ENCODE measurements at places on chromosomes 5 and 9.

DNA sequence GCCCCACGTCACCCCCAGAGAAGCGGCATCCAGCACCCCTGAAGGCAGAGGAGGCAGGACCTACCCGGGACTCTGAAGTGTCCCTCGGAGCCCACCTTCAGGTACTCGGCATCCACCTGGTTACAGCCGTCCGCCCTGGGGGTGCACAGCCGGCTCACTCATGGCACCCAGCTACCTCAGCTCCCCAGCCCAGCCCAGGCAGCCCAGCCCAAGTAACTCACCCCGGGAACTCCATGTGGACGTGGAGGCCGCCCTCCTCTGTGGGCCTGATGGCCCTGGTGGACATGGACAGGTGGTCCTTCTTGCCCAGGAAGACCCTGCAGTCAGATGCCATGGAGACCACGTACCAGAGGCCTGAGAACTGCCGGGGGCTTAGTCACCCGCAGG lies 676 bp downstream of the LCN15 start:
- DNase-seq = no peak

GRCh38 chr5:131384616-131385214 lies 120.9 kb downstream of the CDC42SE2 start:
- DNase-seq = no peak

GRCh38 chr9:101566904-101567724 lies 27.7 kb downstream of the PPP3R2 start:
- DNase-seq = no peak

DNA sequence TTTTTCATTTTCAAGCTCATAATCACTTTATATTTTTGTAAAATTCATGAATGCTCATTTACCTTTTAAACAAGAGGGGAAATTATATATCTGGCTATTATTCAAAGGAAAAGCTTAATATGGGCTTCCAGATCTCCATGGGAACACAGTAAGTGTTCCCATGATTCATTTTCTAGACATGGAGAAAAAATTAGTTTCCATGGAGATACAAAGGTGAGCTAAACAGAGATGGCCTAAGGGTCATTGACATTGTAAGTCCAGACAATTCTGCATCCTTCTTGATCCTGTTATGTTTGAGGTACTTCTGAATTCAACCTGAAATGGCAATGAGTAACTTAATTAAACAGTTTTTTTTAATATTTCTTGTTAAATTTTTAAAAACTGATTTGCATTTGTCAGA lies 341.4 kb upstream of the PRR16 start:
- no peak for DNase-seq

DNA sequence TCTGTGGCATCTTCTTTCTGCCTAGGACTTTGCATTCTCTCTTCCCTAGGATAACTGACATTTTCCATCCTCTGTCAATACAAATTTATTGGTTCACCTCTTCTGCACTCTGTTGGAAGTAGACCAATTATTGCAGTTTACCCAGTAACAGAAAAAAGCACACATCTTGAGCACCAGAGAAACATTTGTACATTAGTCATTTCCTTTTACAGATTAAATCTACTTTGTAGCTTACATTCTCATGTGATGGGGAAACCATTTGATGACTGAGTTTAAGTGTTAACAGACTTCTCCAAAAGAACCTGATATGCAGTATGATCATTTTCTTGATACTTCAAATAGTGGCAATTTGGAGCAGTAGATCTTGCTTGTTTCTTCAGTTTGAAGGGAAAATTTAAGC lies 1098.8 kb downstream of the DTWD2 start:
- DNase-seq = no peak

DNA sequence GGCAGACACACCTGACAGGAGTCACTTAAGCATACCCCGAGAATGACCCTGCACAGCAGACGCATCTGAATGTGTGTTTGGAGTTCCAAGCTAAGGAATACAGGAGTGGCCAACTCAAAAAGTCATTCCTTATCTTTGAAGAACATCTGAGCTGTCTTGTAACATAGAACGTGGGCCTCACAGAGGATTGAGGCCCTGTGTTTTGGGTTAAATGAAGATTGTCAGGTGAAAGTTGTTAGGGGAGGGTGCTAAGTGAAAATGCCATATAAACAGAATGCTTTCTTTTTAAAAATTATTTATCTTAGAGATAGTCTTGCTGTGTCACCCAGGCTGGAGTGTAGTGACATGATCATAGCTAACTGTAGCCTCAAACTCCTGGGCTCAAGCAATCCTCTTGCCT lies 100.9 kb downstream of the PIK3R1 start:
- DNase-seq = no peak

GRCh38 chr9:130740218-130741023 lies 46.8 kb downstream of the EXOSC2 start:
- DNase-seq = no peak

DNA sequence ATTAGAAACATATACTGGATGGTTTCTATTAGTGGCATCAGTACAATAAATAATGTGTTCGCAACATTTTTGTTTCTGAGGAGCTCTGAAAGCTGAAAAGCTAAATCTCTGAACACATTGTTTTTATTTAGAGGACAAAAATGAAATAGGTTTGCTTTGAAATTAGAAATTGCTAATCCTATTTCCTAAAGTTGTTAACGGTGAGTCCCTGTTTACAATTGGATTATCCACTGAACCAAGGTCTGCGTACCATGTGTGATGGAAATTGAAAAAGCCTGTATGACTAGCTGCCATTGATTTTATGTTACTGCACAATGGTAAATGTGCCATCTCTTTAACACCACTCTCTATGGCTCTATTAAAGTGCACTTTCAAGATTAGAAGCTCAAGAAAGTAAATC lies 297.7 kb upstream of the NUDT12 start:
- no peak for DNase-seq

- DNase-seq = no peak
These were observed 45.7 kb upstream of the PANK3 start for GRCh38 chr5:168624850-168625364.

GRCh38 chr9:121640491-121641223 lies 10.8 kb upstream of the DAB2IP start:
- no peak for DNase-seq

DNA sequence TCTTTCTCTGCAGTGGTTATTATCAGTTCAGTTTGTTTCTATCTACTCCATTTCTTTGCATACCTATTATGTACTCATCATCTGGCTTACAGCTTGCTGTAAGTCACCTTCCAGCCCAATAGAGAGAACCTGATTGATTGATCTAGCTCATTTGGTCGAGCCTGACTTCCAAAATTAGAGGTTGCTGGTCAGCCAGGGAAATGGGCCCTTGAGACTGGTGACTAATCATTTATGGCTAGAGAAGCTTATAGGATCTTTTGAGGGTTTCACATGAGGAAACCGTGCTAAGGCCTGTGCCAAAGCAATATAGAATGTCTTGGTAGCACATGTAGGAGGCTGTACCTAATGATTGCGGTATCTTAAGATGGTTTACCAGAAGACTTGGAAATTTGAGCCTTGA lies 5.8 kb downstream of the SREK1 start:
- DNase-seq = no peak

DNA sequence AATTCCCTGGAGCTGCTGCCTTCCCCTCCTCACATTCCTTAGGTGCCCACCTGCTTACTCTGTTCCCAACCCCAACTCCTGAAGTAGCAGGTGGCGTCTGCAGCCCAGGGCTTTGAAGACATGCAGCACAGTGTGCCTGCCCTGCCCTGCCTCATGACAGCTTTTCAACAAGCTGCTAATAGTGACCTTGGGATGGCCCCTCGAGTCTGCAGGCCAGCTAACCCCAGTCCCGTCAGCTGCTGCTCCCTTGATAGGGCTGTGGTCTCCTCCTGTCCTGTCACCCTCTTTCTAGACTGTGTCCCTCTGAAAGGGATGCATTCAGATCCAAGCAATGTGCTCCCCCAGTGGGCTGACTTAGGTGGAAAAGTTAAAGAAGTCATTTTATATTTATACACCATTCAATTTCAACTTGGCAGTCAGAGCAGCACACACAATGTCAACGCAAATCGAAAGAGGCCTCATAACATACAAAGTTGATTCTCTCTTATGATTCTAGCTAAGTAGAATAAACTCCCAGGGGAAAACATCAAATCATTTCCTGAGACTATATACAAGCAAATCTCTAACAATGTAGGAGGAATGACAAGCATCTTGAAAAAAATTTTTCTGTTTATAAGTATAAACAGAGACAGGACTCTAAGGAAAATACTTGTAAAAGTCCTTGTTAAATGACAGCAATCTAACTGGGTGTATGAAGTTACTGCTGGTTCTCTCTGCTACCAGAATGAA lies 37.9 kb downstream of the ADRB2 start:
- no peak for DNase-seq

DNA sequence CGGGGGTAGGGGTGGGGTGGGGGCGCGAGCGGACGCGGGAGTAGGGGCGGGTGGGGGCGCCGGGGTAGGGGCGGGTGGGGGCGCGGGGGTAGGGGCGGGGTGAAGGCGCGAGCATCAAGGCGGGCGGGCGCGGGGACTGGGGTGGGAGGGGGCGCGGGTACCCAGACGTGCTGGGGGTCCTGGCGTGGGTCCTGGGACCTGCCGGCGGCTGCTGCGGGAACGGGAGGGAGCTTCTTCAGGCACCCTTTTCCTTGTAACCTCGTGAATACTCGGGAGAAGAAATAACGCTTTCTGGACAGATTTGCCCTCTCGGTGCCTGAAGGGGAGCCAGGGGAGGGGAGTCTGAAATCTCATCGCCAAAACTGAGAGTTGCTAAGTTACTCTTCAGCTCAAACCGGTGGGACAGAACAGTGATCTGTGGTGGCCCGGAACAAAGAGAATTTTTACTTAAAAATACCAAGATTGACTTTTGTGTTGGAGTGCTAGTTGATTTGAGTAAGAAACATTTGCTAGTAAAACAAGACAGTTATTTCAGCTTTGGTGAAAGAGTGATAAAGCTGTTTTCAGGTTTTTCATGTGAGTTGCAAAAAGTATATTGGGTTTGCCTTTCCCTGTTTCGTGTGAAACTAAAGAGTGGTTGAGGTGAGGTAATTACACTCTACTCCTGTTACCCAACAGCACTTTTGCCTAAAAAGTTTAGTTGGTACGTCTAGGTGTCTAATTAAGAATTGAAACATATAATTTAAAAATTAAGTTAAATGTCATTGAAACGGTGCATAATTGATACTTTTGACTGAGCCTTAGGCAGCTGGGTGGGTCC lies 643 bp downstream of the PLEKHG4B start:
- no peak for DNase-seq

DNA sequence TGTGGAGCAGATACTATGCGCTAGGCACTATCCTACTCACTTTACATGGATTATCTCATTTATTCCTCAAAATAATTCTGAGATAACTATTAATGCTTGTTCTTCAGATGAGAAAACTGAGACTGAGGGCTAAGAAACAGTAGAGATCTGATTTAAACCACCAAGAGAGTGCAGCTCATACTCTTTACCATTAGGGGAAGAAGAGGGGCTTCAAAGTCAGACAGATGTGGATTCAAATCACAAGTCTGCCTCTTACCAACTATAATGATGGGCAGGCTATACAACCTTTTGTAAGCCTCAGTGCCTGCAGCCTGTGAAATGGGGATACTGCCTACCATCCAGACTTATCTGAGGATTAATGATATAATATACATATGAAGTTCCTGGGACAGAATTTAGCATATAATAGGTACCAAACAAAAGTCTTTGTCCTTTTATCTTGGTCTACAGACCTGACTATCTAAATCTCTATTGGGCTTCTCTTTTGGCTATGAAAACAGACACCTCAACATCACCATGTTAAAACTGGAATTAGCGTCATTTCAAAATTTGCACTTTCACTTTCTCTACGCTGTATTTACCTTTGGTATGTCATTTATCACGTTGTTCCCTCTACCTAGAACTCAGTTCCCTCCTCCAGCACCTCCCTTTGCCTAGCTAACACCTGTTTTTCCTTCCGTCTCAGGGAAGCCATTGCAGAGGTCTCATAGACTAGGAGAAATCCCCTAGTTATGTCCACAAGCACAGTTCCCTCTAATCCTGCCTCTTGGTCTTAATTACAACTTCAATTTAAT lies 13.8 kb upstream of the TMEM267 start:
- DNase-seq = no peak

GRCh38 chr5:124726631-124727362 lies 19.6 kb downstream of the ZNF608 start:
- DNase-seq = no peak

DNA sequence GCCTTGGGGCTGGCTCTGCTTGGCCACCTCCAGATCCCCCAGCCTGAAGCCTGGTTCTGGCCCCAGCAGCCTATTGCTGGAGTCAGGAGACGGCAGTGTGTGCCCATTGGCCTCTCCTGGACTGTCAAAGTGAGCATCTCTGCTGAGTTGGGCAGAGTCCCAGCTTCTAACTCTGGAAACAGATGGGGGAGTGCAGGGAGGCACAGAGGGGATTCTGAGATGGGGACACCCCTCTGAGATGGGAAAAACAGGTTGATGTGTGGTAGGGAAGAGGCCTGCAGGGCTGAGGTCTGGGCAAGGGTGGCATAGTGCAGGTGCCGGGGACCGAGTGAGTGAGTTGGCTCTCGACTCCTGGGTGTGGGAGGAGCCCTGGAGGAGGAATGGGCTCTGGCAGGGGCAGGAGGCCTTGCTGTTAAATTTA lies 27.5 kb downstream of the PHF2 start:
- no peak for DNase-seq

DNA sequence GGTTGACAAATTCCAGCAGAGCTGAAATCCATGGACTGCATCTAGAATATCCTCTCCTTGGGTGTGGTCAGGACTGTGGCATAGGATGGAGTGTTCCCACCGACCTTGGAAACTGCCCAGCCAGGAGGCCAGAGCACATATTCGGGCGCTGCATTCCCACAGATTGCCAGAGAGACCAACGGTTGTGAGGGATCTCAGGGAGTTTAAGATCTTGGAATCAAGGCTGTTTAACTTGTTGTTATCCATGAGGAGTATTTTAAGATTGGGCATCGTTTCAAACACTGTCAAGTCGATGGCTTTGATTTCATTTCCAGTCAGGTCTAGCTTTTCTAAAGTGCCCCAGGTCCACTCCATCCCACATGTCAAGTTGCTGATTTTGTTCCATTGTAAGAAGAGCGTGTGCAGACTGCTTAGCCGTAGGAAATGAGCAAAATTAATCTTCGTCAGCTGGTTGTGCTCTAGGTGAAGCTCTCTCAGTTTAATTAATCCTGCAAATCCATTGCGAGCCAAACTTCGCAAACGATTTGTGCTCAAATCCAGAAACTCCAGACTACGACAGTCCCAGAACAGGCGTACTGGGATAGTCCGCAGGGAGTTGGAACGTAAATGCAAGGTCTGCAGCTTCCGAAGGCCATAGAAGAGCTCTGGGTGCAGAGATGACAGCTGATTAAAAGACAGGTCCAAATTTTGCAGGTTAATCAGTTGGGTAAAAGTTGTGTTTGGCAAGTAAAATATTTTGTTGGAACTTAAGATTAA lies 1.5 kb downstream of the LRRTM2 start:
- no peak for DNase-seq

GRCh38 chr5:168705321-168705720 lies 126.2 kb upstream of the PANK3 start:
- DNase-seq = no peak
